H7 (cell line): ENCODE measurements at places on chromosomes 1 and 21. TPM values are rescaled to one million over a fixed set of nuclear protein-coding genes. Genes with fewer than 3 reads are reported as not detected.

HSD11B1 gene
- total RNA-seq, result not detected in 2 replicates

ADAM30 gene
- not detected in 2 replicates for total RNA-seq

FCRL2 gene
- not detected in 2 replicates for total RNA-seq

ENO1 gene
- total RNA-seq, result 4,341 and 4,764 TPM in 2 replicates

DNA sequence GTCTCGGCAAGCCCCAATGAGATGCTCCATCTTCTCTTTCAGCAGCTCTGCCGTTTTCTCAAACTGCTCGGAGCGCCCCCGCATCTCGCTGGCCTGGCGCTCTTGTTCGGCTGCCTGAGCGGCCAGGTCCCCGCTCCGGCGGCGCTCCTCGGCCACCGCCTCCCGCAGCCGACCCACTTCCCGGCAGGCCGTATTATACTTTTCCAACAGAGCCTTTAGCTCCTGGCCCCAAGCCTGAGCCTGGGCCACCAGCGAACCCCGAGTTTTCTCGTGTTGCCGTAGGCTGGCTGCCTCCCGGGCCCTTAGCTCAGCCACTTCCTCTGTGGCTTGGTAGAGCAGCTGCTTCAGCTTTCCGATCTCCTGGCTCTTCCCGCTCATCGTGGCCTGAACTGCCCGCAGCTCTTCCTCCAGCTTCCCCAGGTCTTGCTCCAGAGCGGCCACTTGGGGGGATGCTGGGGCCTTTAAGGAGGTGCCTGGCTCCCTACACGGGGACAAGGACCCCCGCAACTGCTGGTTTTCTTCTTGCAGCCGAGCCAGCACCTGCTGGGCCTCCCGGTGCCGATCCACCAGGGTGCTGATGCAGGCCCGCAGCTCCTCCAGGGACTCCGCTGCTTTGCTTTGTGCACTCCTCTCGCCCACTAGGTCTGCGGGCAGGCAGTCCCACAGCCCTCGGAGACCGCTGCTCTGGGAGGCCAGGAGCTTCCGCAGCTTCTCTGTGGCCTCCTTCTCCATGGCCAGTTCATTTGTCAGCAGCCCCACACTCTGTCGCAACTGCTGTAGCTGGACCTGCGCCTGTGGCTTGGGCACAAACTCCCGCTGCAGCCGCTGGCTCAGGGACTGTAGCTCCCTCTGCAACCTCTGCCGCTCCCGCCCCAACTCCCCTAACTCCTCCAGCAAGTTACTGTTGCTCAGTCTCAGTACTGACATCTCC is 13.4 kb upstream of the PIAS3 start:
- peak; percentile 81 for DNase-seq

DNA sequence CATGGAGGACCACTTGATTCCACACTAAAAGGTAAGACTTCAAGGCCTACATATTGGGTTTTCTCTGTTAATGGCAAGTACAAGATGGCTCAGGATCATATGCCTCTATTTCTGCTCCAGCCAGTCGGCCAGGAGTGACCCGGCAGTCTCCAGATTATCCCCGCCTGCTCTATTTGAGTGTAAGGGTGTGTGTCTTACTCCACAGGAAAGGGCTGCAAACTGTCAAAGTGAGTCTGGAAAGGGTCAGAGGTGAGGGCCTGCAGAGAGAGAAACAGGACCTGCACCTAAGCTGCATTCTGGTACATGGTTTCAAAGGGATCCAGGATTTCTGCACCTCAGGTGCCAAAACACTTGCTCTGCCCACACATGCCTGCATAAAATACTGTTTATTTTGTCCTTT is 9.2 kb downstream of the ZNF692 start:
- DNase-seq, result no peak

- DNase-seq, result no peak
Observed at GRCh38 chr1:207221934-207222351, 99.5 kb upstream of the CD55 start.

DNA sequence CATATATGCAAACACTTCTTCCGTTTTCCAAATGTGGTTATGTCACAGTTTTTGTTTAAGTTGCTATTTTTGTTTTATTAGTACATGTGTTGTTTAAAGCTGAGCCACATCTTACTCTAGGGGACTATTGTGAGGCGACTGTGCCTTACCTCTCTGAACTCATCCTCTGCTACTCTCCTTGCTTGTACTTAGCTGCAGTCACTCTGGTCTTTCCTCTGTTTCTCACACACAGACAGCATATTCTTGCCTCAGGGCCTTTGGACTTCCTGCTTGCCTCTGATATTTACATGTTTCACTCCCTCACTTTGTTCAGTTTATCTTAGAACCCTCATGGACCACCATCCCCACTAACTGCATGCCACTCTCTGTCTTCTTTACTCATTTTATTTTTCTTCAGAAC is 101.1 kb downstream of the MACF1 start:
- DNase-seq, result no peak

DNA sequence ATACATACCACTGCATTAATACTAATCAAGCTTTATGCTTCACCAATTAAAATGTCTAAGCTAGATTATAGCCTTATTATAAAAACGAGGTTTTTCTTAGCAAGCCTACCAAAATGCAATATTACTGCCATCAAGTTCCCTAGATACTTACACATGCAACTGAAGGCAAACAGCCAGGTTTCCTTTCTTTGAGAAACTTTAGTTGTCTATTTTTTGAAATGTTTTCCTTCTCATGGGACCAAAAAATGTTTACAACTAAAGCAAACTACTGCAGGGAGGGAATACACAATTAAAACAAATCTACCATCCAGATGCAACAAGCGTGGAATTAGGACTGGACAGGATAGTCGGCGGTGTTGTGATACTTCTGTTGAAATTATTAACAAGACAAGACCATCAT is 1.3 kb downstream of the ZNF644 start:
- no peak for DNase-seq

GRCh38 chr1:38329644-38330043 is 283.1 kb upstream of the POU3F1 start:
- no peak for DNase-seq
